ENCODE measurements at places on chromosomes 2 and 18. TPM values are rescaled to one million over a fixed set of nuclear protein-coding genes. Genes with fewer than 3 reads are reported as not detected.

Gene CFC1
- total RNA-seq = not detected

Gene PGAP1
- 14.6 TPM for total RNA-seq

Gene DOK1
- 38.2 TPM for total RNA-seq

GRCh38 chr2:111189106-111189505 is 68.4 kb downstream of the BCL2L11 start:
- DNase-seq = no peak

DNA sequence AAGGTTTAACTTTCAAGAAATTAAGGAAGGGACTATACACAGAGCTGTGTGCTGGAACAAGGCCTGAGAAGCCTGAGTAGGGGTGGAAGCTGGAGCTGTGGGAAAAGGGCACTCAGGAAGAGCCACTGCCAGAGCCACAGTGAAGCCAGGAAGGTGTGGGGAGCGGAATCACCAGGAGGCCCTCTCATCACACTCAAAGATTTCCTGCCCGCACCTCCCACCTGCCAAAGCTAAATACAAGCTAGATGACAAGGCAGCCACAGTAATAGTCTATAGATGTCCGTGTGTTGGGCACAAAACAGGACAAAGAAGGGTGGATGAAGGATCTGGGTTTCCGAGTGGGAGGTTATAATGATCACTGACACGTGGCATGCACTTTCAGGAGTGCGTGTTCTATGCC is 126.0 kb downstream of the ZNF532 start:
- no peak for DNase-seq

DNA sequence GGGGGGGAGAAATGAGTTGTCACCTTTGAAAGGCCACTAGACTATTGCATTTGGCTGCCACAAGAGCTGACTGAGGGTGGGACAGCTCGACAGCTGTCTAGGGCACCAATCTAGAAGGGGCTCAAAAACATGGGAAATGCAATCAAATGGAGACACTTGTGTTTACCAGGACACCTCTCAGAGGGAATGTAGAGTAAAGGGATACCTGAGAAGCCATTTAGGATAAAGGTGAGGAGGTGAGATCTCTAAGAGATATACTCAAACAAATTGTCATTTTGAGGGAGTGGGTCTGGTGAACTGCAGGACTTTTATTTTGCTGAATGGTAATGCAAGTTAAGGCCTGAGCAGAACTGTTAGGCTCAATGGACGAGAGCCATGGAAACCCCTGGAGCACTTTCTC is 159.8 kb downstream of the DDX1 start:
- DNase-seq = no peak
